ENCODE measurements at places on chromosomes 6 and 20. TPM values are rescaled to one million over a fixed set of nuclear protein-coding genes. Genes with fewer than 3 reads are reported as not detected.

The THBS2 gene
- total RNA-seq, result 2.2 TPM

The OR2J3 gene
- total RNA-seq, result not detected

The KIAA0408 gene
- total RNA-seq, result 0.11 TPM

The SMLR1 gene
- not detected for total RNA-seq

The LYRM4 gene
- total RNA-seq, result 8.8 TPM

The FYN gene
- total RNA-seq, result 74.1 TPM

The CD24 gene
- not detected for total RNA-seq

The SMOC2 gene
- not detected for total RNA-seq

The PRPH2 gene
- not detected for total RNA-seq

The GDAP1L1 gene
- 0.48 TPM for total RNA-seq

The ITPR3 gene
- total RNA-seq, result 35.8 TPM

The HLA-DRB5 gene
- total RNA-seq, result 40.9 TPM

The GPR63 gene
- 0.72 TPM for total RNA-seq

The DLL1 gene
- total RNA-seq, result 0.19 TPM

The ARHGAP40 gene
- total RNA-seq, result not detected

The MUC22 gene
- total RNA-seq, result not detected

The C4A gene
- total RNA-seq, result 0.94 TPM

All from A375 (cell line).